RCC 7860 (cell line): ENCODE measurements at places on chromosomes 6 and 20.

GRCh38 chr6:50461696-50462095 lies 251.6 kb upstream of the TFAP2D start:
- DNase-seq, result no peak

DNA sequence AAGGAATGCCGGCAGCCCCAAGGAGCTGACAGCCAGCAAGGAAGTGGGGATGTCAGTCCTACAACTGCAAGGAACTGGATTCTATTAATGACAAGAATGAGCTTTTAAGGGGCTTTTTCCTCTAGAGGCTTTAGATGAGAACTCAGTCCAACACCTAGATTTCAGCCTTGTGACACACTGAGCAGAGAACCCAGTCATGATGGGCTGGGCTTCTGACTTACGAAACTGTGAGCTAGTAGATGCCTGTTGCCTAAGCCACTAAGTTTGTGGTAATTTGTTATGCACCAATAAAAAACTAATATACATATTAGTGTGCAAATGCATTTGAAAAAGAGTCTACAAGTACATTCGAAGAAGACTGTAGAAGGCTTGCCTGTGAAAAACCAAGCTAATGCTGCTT lies 263.3 kb downstream of the SOX4 start:
- no peak for DNase-seq

DNA sequence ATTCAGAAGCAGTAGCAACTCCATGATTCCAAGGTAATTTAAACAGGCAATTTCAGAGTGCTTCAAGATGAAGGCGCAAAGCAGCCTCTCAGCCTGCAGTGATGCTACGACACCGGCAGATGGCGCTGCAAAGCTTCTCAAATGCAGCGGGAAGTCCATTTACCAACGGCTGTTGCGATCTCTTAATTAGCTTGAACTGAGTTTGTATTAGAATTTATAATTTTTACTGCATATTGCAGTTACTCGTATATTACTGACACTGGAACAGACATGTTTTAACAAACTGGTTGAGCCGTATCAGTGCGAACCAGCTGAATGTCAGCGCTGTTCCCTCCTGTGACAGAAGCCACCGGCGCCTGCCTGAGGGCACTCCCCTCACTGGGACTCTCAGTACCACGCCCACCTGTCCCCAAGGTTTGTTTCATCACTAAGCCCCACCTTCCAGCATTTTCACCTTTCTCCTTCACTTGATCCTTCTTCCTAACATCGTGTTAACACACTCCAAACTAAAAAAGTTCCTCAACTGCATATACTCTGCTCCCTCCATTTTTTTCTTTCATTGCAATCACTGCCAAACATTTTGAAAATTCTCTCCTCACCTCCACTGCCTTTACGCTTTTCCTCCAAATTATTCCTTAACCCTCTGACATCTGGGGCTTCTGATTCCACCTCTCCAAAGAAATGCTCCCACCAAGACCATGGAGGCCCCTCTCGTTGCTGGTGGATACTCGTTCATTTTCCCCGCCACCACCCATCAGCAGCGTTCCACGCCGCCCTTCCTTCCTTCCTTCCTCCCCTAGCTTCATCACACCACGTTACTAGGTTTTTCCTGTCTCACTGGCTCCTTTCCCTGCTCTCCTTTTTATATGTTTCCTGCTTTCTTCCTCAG lies 14.5 kb downstream of the GNL1 start:
- DNase-seq, result peak; percentile 42

GRCh38 chr6:24428615-24429014 lies 25.9 kb downstream of the MRS2 start:
- DNase-seq, result no peak

DNA sequence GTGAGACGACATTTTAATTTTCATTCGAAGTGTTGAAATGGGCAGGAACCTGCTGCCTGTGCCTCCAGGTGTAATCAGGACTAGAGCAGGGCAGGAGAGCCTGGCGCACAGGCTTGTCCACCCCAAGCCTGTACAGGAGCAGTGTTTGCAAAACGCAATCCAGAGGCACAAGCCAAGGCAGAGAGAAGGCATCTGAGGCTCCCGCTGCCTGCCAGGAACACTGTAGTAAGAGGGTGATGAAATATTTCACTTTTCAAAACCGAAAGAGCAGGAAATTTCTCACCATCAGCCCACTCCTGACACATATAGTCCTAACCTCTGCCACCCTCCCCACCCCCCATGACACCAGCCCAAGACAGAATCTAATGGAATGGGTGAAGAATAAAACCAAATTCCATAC lies 132.5 kb downstream of the RTN4IP1 start:
- DNase-seq, result no peak

DNA sequence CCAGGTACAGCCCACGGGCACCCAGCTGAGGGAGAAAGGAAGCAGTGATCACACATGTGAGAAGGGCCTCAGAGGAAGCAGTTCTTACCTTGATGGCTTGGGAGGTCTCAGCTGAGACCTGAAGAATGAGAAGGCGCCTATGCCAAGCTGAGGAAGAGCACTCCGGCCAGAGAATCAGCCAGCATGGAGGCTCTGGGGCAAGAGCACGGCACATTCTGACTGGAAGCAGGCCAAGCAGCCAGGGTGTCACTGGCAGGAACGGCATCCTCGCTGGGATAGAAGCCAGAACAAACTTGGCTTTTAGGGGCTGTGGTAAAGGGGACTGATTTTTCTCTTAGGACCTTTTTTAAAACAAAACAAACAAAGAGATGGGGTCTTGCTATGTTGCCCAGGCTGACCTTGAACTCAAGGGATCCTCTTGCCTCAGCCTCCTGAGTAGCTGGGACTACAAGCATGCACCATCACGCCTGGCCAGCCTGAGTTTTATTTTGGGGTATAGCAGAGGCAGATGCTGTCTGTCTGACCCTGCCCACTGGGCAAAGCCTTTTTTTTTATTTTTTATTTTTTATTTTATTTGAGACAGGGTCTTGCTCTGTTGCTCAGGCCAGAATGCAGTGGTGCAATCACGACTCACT lies 17.6 kb downstream of the GHRH start:
- DNase-seq, result no peak

- DNase-seq, result peak; percentile 57
Observed at GRCh38 chr6:33592595-33593413, 12.7 kb upstream of the BAK1 start.

GRCh38 chr20:16712511-16712947 lies 17.3 kb upstream of the SNRPB2 start:
- no peak for DNase-seq

DNA sequence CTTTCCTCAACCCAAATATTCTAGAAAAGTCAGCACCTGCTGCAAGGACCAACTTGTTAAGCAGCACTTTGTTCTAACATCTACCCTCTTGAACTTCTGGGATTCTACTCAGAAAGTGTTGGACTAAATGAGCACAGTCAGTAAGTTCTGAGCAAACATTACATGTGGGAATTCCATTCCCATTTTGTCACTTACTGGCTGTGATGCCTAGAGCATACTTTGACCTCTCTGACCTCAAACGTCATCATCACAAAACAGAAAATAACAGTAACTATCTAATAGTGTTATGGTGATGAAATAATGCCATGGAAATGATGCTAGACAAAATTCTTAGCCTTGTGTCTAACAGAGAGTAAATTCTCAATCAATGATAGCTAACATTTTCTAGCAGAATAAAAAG lies 829.4 kb downstream of the EPHA7 start:
- DNase-seq, result no peak

- no peak for DNase-seq
Observed at GRCh38 chr6:43247114-43247999, 4.1 kb downstream of the TTBK1 start.

- peak; percentile 92 for DNase-seq
Observed at GRCh38 chr6:2626401-2626800, 124.3 kb downstream of the MYLK4 start.

DNA sequence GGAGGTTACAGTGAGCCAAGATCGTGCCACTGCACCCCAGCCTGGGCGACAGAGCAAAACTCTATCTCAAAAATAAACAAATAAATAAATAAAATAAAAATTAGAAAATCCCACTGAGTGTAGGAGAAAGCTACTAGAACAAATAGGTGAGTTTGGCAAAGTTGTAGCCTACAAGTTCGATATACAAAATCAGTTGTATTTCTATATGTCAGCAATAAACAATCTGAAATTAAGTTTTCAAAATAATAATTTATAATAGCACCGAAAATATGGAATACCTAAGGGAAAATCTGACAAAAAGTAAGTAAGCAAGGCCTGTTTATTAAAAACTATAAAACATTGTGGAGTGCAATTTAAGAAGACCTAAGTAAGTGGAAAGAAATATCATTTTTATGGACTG lies 5.1 kb upstream of the DEFB118 start:
- no peak for DNase-seq

GRCh38 chr6:39321761-39322160 lies 741 bp downstream of the KCNK16 start:
- no peak for DNase-seq

DNA sequence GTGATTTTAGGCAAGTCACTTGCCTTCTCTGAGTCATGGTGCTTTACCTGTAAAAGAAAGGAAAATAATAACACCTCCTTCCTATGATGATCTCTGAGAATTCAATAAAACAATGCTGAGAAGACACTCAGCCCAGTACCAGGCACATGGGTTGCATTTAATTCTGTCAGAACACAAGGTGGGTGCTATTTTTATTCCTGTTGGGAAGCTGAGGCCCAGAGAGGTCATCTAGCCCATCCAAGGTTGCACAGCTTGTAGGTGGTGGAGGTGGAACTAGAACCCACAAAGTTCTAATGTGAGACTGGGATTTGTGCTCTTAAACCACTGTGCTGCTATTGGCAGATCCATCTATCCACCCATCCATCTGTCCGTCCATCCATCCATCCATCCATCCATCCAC lies 39.6 kb upstream of the PTGIS start:
- DNase-seq, result no peak

- no peak for DNase-seq
Observed at GRCh38 chr6:157116426-157116825, 206.9 kb downstream of the TMEM242 start.

- peak; percentile 52 for DNase-seq
Observed at GRCh38 chr6:32940656-32941213, at the start of gene HLA-DMB. Gene HLA-DMB, minus strand, starts transcription at chr6:32941028. Its CDS starts 221 bp downstream, at chr6:32940807.

GRCh38 chr6:10603219-10603618 lies 82.1 kb downstream of the GCNT2 start:
- no peak for DNase-seq

- no peak for DNase-seq
Observed at GRCh38 chr20:62235001-62235776, 3.1 kb upstream of the OSBPL2 start.

- no peak for DNase-seq
Observed at GRCh38 chr6:121657972-121658371, 222.5 kb downstream of the GJA1 start.

DNA sequence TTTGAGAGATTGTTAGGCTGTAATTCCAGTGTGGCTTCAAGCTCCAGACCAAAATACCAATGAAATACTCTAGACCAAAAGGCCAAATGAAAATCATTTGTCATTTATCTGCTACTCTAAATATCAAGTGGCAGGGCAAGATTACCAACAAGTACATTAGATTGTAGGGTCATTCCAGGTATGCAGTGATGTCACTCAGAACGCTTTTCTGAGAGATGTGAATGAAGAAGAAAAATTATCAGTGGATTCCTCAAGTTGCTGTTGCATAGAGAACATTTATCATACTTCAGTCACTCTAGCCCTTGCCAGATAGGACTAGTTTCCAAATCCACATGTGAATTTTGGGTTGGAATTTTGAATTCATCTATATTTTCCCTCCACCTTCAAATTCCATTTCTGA lies 65.0 kb downstream of the ZFAND3 start:
- DNase-seq, result no peak

- no peak for DNase-seq
Observed at GRCh38 chr20:2967841-2968240, 75.6 kb upstream of the GNRH2 start.

DNA sequence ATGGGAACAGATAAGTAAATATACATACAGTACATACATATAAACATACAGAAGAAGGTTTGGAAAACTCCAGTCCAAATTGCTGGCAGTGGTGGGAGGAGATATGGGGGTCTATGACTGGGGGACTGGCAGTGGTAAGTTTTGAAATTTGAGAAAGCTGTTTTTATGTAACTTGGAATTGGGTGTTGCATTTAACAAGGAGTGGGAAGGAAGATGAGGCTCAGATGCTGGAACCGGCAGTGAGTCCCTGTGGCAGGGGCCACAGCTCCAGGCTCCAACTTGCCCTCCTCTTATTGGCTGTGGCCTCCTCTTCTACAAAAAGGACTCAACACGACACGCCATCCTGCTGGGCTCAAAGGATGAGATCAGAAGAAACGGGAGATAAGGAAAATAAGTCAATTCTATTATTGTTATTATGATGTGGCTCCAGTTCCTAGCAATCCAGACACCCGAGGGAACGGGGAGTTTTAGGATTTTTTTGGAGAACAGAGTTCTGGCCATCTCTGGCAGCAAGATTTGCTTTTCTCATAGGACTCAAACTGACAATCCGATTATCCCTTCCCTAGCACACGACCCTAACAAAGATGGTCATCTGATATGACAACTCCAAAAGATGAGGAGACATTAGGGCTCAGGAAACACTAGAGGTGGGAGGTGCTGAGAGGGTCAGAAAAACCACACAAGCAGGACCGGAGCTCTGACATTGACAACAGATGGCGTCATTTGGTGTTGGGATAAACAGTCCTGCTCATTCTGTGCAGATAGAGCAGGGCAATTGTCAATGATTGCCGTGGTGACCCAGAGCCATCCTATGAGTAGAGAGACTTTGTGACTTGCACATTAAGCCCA lies 6.0 kb upstream of the TGM2 start:
- DNase-seq, result peak; percentile 48

DNA sequence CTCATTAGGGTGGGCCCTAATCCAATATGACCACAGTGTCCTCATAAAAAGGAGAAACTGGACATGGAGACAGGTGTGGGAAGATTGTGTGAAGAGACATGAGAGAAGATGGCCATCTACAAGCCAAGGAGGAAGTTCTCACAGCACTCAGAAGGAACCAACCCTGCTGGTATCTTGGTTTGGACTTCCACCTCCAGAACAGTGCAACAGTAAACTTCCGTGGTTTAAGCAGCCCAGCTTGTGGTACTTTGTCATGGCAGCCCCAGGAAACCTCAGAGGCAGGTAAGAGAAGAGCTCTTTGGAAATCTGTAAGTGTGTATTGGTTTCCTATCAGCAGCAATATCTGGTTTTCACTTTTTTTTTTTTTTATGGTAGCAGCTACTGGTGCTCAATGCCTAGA lies 16.5 kb upstream of the CNKSR3 start:
- no peak for DNase-seq

DNA sequence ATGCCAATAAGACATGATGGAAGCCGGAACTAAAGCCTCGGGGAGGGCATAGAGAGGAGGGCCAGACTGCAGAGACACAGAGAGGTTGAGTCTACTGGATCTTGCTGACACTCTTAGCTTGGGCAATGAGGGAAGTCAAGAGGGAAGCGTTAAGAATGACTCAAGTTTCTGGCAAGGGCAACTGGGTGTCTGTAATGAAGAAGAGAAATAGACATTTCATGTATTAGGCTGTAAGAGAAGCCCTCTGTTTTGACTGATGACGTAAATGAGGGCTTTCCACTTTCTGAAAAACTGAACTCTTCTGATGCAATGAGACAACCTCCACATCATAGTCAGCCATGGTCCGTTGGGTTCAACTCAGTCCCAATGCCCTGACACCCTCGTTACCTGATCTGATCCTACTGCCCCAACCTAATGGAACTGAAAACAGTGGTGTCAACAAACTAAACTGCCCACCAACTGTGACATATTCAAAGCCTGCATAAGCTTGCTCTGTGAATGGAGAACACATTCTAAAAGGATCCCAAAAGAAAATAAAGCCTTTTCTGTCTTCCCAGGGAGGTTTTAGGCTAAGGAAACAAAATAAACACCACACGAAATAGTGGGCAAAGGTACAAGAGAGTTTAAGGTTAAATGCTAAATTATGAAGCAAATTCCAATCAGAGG lies 45.8 kb upstream of the PNRC1 start:
- DNase-seq, result peak; percentile 50

- DNase-seq, result peak; percentile 69
Observed at GRCh38 chr6:22251348-22251747, 45.5 kb downstream of the PRL start.
